ENCODE measurements at places on chromosomes 7 and 10. TPM values are rescaled to one million over a fixed set of nuclear protein-coding genes. Genes with fewer than 3 reads are reported as not detected.

The FBXL13 gene
- 3.5 TPM for total RNA-seq

The CALN1 gene
- not detected for total RNA-seq

The SIRT1 gene
- 23.4 TPM for total RNA-seq

The CALHM1 gene
- not detected for total RNA-seq

The ABLIM1 gene
- 197 TPM for total RNA-seq

The MIOS gene
- 80.4 TPM for total RNA-seq

All from tibial nerve (tissue), 4 donors.